ENCODE measurements at places on chromosomes 3 and 15. TPM values are rescaled to one million over a fixed set of nuclear protein-coding genes. Genes with fewer than 3 reads are reported as not detected.

EXOSC7 gene
- 43.3 TPM for total RNA-seq

CCDC39 gene
- total RNA-seq, result not detected

GMPS gene
- 30.2 TPM for total RNA-seq

ALPK3 gene
- total RNA-seq, result 81.1 TPM

SELENOT gene
- 67.4 TPM for total RNA-seq

TBC1D21 gene
- total RNA-seq, result not detected

HDC gene
- total RNA-seq, result 4.0 TPM

UBP1 gene
- total RNA-seq, result 92.2 TPM

TTLL13 gene
- total RNA-seq, result not detected

RLBP1 gene
- not detected for total RNA-seq

FANCD2OS gene
- not detected for total RNA-seq

SORD gene
- total RNA-seq, result 10.7 TPM

AADACL2 gene
- total RNA-seq, result not detected

PDCD7 gene
- total RNA-seq, result 18.5 TPM

DAZL gene
- not detected for total RNA-seq

FYCO1 gene
- 70.4 TPM for total RNA-seq

PAK6 gene
- 0.78 TPM for total RNA-seq

PEX5L gene
- not detected for total RNA-seq

FHIT gene
- total RNA-seq, result 2.0 TPM

CCR2 gene
- 8.2 TPM for total RNA-seq

GOLGA8G gene
- not detected for total RNA-seq

B3GNT5 gene
- total RNA-seq, result 3.1 TPM

MEIS2 gene
- total RNA-seq, result 46.4 TPM

PRKCD gene
- total RNA-seq, result 17.5 TPM

TUSC2 gene
- 19.4 TPM for total RNA-seq

CHRFAM7A gene
- 7.0 TPM for total RNA-seq

CHRM5 gene
- total RNA-seq, result not detected

SEMA3G gene
- 18.1 TPM for total RNA-seq

SLC2A2 gene
- total RNA-seq, result not detected

CLDN18 gene
- total RNA-seq, result 7.3 TPM

TM4SF18 gene
- 1.9 TPM for total RNA-seq

CFAP100 gene
- total RNA-seq, result not detected

LRTM1 gene
- total RNA-seq, result not detected

SNX4 gene
- total RNA-seq, result 26.4 TPM

LMAN1L gene
- not detected for total RNA-seq

CCNB2 gene
- 0.42 TPM for total RNA-seq

AQP9 gene
- 0.95 TPM for total RNA-seq

TMEM207 gene
- total RNA-seq, result not detected

ZCWPW2 gene
- 2.7 TPM for total RNA-seq

TIPARP gene
- total RNA-seq, result 77.2 TPM

USP19 gene
- 56.3 TPM for total RNA-seq

WDR49 gene
- 0.63 TPM for total RNA-seq

SOX14 gene
- total RNA-seq, result not detected

ITIH3 gene
- total RNA-seq, result 2.6 TPM

AGBL1 gene
- not detected for total RNA-seq

CYP8B1 gene
- not detected for total RNA-seq

DCLK3 gene
- total RNA-seq, result 0.14 TPM

MOBP gene
- not detected for total RNA-seq

SHC4 gene
- total RNA-seq, result 16.1 TPM

PLCH1 gene
- 0.28 TPM for total RNA-seq
